ENCODE measurements at places on chromosomes 2 and 18. TPM values are rescaled to one million over a fixed set of nuclear protein-coding genes. Genes with fewer than 3 reads are reported as not detected.
A peak's percentile ranks its signal among the peaks of the same experiment; 100 is the strongest.

- H3K27me3 ChIP-seq: no peaks in the 10 kb centered on the region
- H3K4me1 ChIP-seq: peaks cover 12% of the 10 kb centered on the region
- H3K4me3 ChIP-seq: no peak overlapping the region
- peak; percentile 85 for DNase-seq
- H3K27ac ChIP-seq: peak overlapping the region; percentile 21
Measured at GRCh38 chr2:218259099-218259961, 1.5 kb upstream of the GPBAR1 start.

IL36B gene
- polyA plus RNA-seq: not detected

- no peak overlapping the region for H3K4me3 ChIP-seq
- H3K27me3 ChIP-seq: no peaks in the 10 kb centered on the region
- H3K4me1 ChIP-seq: peaks cover 3% of the 10 kb centered on the region
Measured at GRCh38 chr2:226716126-226716525, 83.5 kb downstream of the IRS1 start.

DNA sequence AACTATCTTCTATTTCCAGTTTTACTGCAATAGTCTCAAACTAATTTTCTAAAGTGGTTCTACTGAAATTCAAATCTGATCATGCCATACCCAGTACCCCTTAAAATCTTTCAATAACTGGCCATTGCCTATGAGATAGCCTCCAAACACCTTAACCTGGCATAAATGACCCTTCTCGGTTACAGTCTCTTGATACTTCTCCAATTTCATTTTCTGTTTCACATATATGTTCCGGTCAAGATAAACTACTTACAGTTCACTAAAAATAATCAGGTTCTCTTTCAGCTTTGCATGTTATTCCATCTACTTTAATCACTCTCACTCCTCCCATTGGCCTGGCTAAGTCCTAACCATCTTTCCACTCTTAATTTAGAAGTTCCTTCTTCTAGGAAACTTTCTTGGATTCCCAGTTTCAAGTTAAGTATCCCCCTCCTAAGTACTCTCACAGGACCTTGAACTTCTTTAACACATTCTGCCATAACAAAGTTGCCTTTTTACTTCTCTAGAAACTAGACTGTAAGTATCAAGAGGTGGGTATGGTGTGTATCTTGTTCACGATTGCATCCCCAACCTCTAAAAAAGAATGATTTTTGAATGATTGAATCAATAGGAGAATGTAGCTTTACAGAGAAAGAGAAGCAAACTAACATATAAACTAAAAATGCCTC lies 110.2 kb upstream of the RBBP8 start:
- no peak for DNase-seq
- no peak overlapping the region for H3K4me3 ChIP-seq
- H3K36me3 ChIP-seq: no peaks in the 10 kb centered on the region
- no peaks in the 10 kb centered on the region for H3K27me3 ChIP-seq
- H3K27ac ChIP-seq: no peak overlapping the region
- H3K4me1 ChIP-seq: peaks cover 2% of the 10 kb centered on the region

GRCh38 chr2:45780541-45781463 lies 129.3 kb downstream of the PRKCE start:
- H3K27ac ChIP-seq: no peak overlapping the region
- no peak overlapping the region for H3K4me3 ChIP-seq
- DNase-seq: no peak
- no peaks in the 10 kb centered on the region for H3K36me3 ChIP-seq
- H3K27me3 ChIP-seq: no peaks in the 10 kb centered on the region

- no peak overlapping the region for H3K27ac ChIP-seq
- no peak overlapping the region for H3K4me3 ChIP-seq
- no peaks in the 10 kb centered on the region for H3K27me3 ChIP-seq
Measured at GRCh38 chr2:5482929-5483331, 209.3 kb upstream of the SOX11 start.

DNA sequence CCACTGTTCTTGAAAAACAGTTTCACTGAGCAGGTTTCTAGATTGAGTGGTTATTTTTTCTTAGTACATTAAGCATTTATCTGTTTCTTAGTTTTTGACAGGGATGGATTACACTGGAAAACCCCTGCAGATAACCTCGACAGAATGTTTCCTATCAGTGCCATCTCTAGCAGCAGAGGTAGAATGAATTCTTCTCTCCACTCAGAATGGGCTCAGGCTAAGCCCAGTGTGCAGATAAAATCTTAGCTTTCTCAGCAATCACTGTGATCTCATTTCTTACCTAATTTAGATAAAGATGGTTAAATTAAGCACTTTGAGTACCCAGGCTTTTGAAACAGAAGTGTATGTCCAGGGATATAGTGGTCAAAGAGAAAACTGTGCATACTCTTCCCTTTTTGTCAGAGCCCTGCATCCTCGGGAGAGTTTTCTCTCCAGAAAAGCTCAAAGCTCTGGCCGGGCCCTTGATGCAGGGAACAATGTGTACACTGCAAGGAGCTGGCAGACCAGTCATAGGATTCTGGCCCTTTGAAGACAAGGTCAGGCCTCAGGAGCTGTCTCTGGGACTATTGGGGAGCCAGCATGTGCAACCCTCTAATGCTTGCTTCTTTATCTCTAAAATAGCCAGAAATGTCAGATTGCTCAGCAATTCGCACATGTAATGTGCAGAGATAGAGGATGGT lies 10.6 kb upstream of the AKAIN1 start:
- no peaks in the 10 kb centered on the region for H3K4me1 ChIP-seq
- H3K27ac ChIP-seq: no peak overlapping the region
- no peak for DNase-seq
- H3K27me3 ChIP-seq: no peaks in the 10 kb centered on the region
- H3K36me3 ChIP-seq: no peaks in the 10 kb centered on the region

NAT8 gene
- polyA plus RNA-seq: not detected

DNA sequence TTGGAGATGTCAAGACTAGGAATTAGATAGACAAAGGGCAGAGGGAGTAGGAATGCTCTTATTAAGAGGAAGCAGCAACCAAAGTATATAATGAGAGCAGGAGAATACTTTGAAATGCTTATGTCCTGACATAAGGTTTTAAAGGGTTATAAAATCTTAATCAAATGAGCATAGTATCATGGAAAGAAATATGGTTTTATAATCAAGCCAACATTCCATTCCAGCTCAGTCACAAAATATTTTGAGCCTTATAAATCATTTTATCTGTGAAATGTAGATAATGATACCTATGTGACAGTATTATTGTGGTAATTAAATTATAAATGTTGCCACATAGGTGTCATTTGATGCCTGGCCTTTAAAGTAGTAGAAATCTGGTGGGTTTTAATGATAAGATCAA lies 17.6 kb downstream of the VSNL1 start:
- no peaks in the 10 kb centered on the region for H3K4me1 ChIP-seq
- no peak for DNase-seq
- no peak overlapping the region for H3K27ac ChIP-seq
- H3K36me3 ChIP-seq: no peaks in the 10 kb centered on the region
- no peaks in the 10 kb centered on the region for H3K27me3 ChIP-seq

GRCh38 chr2:12284037-12284436 lies 432.7 kb upstream of the TRIB2 start:
- DNase-seq: no peak
- H3K27ac ChIP-seq: no peak overlapping the region
- H3K4me3 ChIP-seq: no peak overlapping the region
- no peaks in the 10 kb centered on the region for H3K36me3 ChIP-seq
- H3K4me1 ChIP-seq: no peaks in the 10 kb centered on the region

- H3K4me3 ChIP-seq: no peak overlapping the region
- peaks cover 13% of the 10 kb centered on the region for H3K36me3 ChIP-seq
- DNase-seq: peak; percentile 42
- H3K4me1 ChIP-seq: no peaks in the 10 kb centered on the region
- peak overlapping the region; percentile 7 for H3K27ac ChIP-seq
Measured at GRCh38 chr18:12679183-12679786, 21.4 kb upstream of the SPIRE1 start.

DNA sequence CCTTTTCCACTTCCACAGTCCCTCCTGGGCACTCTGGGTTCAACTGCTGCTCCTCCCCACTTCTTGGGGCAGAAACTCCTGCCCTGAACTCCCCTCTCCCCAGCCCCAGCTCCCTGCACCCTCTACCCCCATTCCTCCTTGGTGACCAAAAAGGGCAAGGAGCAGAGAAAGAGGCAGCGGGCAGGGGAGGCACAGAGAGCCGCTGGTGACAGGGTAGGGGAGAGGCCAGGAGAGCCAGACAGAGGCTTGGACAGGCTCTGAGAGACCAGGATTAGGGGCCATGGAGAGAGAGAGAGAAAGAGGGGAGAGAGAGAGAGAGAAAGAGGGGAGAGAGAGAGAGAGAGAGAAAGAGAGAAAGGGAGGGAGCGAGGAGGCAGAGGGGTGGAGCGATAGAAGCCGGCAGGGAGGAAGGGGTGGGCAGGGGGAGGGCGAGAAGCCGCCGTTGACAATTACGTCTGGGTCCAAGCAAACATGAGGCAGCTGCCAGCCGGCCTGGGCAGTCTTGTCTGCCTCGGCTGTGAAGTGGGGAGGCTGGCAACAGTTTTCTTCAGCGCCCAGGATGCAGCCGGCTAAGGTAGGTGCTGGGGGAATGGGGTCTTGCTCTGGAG lies at the start of gene KCNIP3:
Gene KCNIP3, plus strand, starts transcription at position 468 of the 608 bp plus-strand sequence. Its CDS starts 92 bp downstream, at position 560.
- no peak within 1 kb of the TSS for H3K4me3 ChIP-seq
- H3K4me1 ChIP-seq: no peaks in the 10 kb centered on the region
- peaks cover 27% of the 10 kb centered on the region for H3K27me3 ChIP-seq

- DNase-seq: peak; percentile 62
- no peak overlapping the region for H3K4me3 ChIP-seq
- H3K27me3 ChIP-seq: no peaks in the 10 kb centered on the region
- no peaks in the 10 kb centered on the region for H3K36me3 ChIP-seq
- no peaks in the 10 kb centered on the region for H3K4me1 ChIP-seq
- no peak overlapping the region for H3K27ac ChIP-seq
Measured at GRCh38 chr2:168565112-168565511, 109.0 kb downstream of the CERS6 start.

DNA sequence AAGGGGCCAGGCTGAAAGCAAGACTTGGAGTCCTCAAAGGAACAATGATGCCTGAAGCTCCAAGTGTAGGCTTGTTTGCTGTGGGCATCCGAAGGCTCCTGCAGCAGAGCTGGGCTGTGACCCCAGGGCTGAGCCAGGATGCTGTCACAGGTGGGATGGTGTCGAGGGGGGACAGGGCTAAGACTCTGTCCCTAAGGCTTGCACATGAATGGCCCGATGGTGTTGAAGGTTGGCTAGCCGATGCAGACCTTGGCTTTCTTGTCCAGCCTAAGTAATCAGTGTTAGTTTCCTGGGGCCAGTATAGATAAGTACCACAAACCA lies 251.0 kb downstream of the NDUFA10 start:
- H3K4me1 ChIP-seq: no peaks in the 10 kb centered on the region
- H3K27me3 ChIP-seq: no peaks in the 10 kb centered on the region
- no peak overlapping the region for H3K27ac ChIP-seq
- DNase-seq: no peak
- H3K4me3 ChIP-seq: no peak overlapping the region

CTNNA2 gene
- polyA plus RNA-seq: not detected

GRCh38 chr2:230246206-230246605 lies 20.7 kb downstream of the SP140 start:
- no peak overlapping the region for H3K4me3 ChIP-seq
- H3K27me3 ChIP-seq: peaks cover 5% of the 10 kb centered on the region
- no peaks in the 10 kb centered on the region for H3K4me1 ChIP-seq
- no peak overlapping the region for H3K27ac ChIP-seq
- no peaks in the 10 kb centered on the region for H3K36me3 ChIP-seq

DNA sequence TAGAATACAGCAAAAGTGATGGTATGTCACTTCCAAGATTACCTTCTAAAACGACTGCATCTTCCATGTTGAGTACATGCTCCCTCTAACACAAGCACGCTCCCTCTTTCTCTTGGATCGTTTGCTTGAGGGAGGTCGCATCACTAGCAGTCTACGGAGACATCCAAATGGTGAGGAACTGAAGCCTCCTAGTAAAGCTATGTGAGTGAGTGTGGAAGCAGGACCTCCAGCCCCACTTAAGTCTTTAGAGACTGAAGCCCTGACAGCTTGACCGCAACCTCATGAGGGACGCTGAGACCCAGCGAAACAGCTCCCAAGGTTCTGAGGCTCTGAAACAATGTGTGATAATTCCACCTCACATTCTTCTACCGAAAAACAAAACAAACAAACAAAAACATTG lies 486.7 kb upstream of the GCFC2 start:
- no peak for DNase-seq
- no peaks in the 10 kb centered on the region for H3K36me3 ChIP-seq
- H3K4me1 ChIP-seq: no peaks in the 10 kb centered on the region
- H3K27me3 ChIP-seq: no peaks in the 10 kb centered on the region
- H3K4me3 ChIP-seq: no peak overlapping the region
- no peak overlapping the region for H3K27ac ChIP-seq

DNA sequence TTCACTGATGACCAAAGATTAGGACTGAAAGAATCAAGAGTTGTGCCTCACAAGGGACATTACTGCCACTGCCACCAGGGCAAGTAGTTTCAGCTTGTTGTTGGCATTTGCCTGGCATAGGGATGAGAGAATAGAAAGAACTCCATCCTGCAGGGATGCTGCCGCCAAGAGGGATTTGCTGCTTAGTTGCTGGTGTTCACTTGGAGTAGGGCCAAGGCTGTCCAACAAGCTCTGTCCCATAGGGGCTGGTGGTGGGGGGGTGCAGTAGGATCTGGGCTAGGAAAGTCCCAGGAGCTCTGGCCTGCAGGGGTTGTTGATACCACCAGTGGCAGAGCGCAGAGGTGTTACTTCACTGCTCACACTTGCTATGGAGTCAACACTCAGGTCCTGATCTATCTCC lies 84.9 kb upstream of the MGAT4A start:
- H3K36me3 ChIP-seq: no peaks in the 10 kb centered on the region
- no peak for DNase-seq

DNA sequence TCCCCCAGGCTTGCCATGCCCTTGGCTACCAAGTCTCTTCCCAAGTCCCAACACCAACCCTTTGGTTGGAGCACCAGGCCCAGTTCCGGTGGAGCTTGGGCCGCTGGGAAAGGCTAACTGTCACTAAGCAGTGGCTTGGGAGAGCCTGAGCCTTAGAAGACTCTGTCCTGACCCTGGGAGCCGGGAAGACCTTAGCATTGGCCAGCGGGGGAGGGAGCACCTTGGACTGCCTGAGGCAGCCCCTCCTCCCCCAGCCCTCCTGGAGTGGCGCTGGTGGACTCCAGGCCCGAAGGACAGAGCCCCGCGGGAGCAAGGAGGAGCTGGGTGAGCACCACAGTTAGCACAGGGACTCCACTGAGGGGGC lies 62.5 kb upstream of the POMC start:
- peaks cover 32% of the 10 kb centered on the region for H3K36me3 ChIP-seq
- DNase-seq: no peak
- H3K4me1 ChIP-seq: peaks cover 10% of the 10 kb centered on the region
- H3K4me3 ChIP-seq: no peak overlapping the region
- H3K27me3 ChIP-seq: no peaks in the 10 kb centered on the region

MARCHF4 gene
- 12.0 TPM for polyA plus RNA-seq

GRCh38 chr2:83949361-83949760 lies 509.7 kb downstream of the SUCLG1 start:
- no peaks in the 10 kb centered on the region for H3K4me1 ChIP-seq
- H3K36me3 ChIP-seq: no peaks in the 10 kb centered on the region
- no peak overlapping the region for H3K4me3 ChIP-seq
- DNase-seq: no peak

GALNT5 gene
- polyA plus RNA-seq: 28.9 TPM

CCDC93 gene
- polyA plus RNA-seq: 7.3 TPM

Measured in IMR-90 (cell line).